ENCODE measurements at places on chromosomes 12 and 14.
A peak's percentile ranks its signal among the peaks of the same experiment; 100 is the strongest.

- DNase-seq, result no peak
Observed at GRCh38 chr14:95146079-95146771, 11.1 kb downstream of the DICER1 start.

- DNase-seq, result no peak
Observed at GRCh38 chr14:34329301-34329700, 132.7 kb downstream of the SPTSSA start.

- peak; percentile 47 for DNase-seq
Observed at GRCh38 chr12:39764944-39765560, 145.4 kb upstream of the ABCD2 start.

- no peak for DNase-seq
Observed at GRCh38 chr14:53278602-53279506, 125.7 kb upstream of the DDHD1 start.

Data from GM03348 (cell line).